ENCODE measurements at places on chromosomes 11 and 22. TPM values are rescaled to one million over a fixed set of nuclear protein-coding genes. Genes with fewer than 3 reads are reported as not detected.

Gene APOL1
- 9.3 TPM for total RNA-seq

Gene SLC43A3
- 70.2 TPM for total RNA-seq

Gene DCDC1
- under 0.01 TPM for total RNA-seq

Gene NECTIN1
- 6.8 TPM for total RNA-seq

Gene KCNJ1
- total RNA-seq = not detected

Gene FGF4
- total RNA-seq = not detected

Gene VPS11
- 45.1 TPM for total RNA-seq

Gene TPBGL
- 0.14 TPM for total RNA-seq

Gene ANKK1
- 0.44 TPM for total RNA-seq

Gene OR52E6
- not detected for total RNA-seq

Gene FAM111B
- 11.5 TPM for total RNA-seq

Gene SLC17A6
- not detected for total RNA-seq

Gene TMEM109
- total RNA-seq = 18.8 TPM

Gene ZDHHC13
- total RNA-seq = 9.6 TPM

Gene FAM118B
- total RNA-seq = 41.8 TPM

Gene ANGPTL5
- total RNA-seq = not detected

Gene LRRC74B
- total RNA-seq = not detected

Gene GLB1L3
- not detected for total RNA-seq

Gene FDXACB1
- 1.5 TPM for total RNA-seq

Gene RFPL3
- not detected for total RNA-seq

Gene ASCL2
- total RNA-seq = not detected

Gene PGA3
- 1.1 TPM for total RNA-seq

Gene KREMEN1
- total RNA-seq = 12.0 TPM

Gene PRDM11
- total RNA-seq = 3.4 TPM

Gene OR51B5
- 0.57 TPM for total RNA-seq

Gene KRTAP5-11
- total RNA-seq = not detected

Gene CD3G
- not detected for total RNA-seq

Gene GAL3ST3
- total RNA-seq = not detected

Gene IGF2
- 60.7 TPM for total RNA-seq

Gene TIMP3
- 1,679 TPM for total RNA-seq

Gene KRTAP5-10
- total RNA-seq = not detected

Gene PTPRJ
- 29.5 TPM for total RNA-seq

Gene MPEG1
- total RNA-seq = 0.14 TPM

Gene ELP4
- 7.9 TPM for total RNA-seq

Gene CNTF
- total RNA-seq = 4.9 TPM

Gene MFRP
- total RNA-seq = not detected

Gene MS4A7
- total RNA-seq = 0.29 TPM

Gene OR52L1
- not detected for total RNA-seq

Gene MMP12
- total RNA-seq = 5.6 TPM

Gene CATSPERZ
- 0.44 TPM for total RNA-seq

Gene PRG3
- total RNA-seq = not detected

Gene ANO3
- not detected for total RNA-seq

Gene KCNJ5
- 0.29 TPM for total RNA-seq

Gene SPDYC
- not detected for total RNA-seq

Gene CDC45
- 1.8 TPM for total RNA-seq

Gene MYBPC3
- not detected for total RNA-seq

Gene B4GAT1
- 30.0 TPM for total RNA-seq

Gene TXN2
- total RNA-seq = 34.5 TPM

Gene MPZL3
- 0.86 TPM for total RNA-seq

Gene OR8D4
- total RNA-seq = not detected

Gene RIC3
- total RNA-seq = not detected

Gene OR51I1
- total RNA-seq = not detected

Gene NOX4
- total RNA-seq = 0.66 TPM

Gene PRAME
- 0.14 TPM for total RNA-seq

Gene OR4D11
- not detected for total RNA-seq

Gene VPREB1
- total RNA-seq = not detected

Gene HMOX1
- total RNA-seq = 8.0 TPM

Gene INTS4
- 50.7 TPM for total RNA-seq

Gene EHF
- 2.8 TPM for total RNA-seq

Gene CLP1
- 25.8 TPM for total RNA-seq

Measured in placental pericyte (primary cell).